ENCODE measurements at places on chromosomes 12 and 14.
A peak's percentile ranks its signal among the peaks of the same experiment; 100 is the strongest.

DNA sequence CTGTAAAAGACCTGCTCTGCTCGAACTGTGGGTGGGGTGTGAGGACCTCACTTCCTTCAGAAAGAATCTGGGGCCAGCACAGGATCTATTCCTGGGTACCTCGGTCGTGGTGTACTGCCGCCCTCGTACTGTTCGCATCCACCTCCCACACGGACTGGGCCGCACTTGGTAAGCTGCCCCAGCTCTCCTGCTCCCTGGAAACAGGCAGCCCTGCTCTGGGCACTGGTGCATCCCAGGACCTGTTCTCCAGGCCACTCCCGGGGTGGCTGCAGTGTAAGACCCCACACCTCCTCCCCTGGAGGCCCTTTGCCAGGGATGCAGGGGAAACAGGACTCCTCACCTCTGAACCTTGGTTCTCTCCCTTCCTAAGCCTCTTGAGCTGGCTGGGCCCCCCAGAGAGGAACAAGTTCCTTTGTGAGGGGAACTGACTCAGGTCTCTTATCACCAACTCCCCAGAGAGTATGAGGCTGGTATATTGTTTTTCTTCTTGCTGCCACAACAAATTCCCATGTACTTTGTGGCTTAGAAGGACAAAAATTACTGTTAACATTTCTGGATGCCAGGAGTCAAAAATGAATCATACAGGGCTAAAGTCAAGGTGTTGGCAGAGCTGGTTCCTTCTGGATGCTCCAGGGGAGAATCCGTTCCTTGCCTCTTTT, 276.5 kb downstream of the NUAK1 start:
- DNase-seq: no peak

GRCh38 chr12:21169878-21170472, 39.0 kb downstream of the SLCO1B1 start:
- DNase-seq: no peak

- DNase-seq: no peak
Measured at GRCh38 chr14:56216626-56217379, 98.6 kb downstream of the PELI2 start.

DNA sequence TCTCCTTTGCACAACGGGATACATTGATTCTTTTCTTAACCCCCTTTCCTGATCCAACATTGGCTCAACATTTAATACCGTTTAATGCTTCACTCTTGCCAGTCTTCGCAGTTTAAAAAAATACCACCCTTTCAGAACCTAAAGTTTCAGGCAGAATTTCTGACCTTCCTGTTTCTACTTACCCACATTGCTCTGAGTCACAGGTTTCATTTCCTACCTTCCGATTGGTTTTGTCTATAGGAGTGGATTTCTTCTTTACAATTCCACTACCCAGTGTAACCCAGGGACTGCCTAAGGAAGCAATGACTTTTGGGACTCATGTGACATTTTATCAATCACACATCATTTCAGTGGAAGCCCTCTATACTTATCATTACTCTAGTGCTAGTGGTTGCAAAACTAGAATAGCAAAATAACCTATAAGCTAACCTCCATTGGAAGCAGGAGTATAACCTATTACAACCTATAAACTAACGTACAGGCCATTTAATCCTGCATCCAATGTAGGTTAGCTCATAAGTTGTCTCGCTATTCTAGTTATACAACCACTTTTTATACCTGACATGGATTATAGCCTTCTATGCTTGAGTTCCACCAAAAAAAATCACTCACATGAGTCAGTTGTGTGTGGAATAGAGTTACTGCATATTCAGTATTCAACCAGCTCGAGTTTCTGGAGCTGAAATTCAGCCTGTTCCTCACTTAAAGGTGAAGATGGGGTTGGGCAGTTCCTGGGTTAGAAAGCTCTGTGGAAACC, 64.9 kb upstream of the KITLG start:
- DNase-seq: no peak

DNA sequence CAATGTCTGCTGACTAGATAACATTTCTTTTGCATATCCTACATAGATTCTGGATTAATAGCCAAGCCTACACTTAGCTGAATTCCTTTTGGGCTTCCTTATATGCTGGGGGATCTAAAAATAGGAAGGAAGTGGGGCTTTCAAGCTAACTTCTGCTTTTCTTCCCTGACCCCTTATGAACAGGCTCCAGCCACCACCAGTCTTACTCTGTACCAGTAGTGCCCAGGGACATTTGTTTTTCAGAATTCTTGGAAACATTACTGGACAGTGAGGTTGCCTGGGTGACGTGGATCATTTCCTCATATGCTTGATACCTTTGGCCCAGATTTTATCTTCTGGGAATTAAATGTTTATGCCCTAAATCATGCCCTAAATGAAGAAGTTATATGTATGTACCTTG, 55.9 kb upstream of the SRRM4 start:
- no peak for DNase-seq

DNA sequence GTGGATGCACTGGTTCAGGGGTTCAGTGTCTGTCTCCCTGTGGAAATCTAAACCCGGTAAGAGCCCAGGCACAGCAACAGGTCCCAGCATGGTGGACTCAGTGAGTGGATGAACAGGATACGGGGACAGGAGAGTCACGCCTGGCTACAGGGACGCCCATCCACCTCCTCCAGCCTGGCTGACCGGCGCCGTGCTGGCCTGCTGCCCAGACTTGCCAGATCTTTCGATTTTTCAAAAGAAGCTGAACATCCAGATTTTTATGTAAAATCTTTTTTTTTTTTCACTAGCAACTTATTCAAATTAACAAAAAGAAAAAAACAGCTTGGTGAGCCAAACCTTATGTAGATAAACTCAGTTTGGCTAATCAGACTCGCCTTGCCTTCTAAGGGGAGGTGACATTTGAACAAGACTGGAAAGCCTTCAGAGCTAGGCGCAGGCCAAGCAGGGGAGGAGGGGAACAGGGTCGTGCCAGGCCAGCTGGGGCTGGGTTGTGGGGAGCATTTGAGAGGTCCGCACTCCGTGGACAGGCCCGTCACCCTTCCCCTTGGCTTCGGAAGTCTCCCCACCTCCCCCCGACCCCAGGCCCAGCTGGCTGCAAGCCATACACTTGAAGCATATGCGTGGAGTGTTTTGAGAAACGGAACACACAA, 87.8 kb upstream of the NCOR2 start:
- no peak for DNase-seq

DNA sequence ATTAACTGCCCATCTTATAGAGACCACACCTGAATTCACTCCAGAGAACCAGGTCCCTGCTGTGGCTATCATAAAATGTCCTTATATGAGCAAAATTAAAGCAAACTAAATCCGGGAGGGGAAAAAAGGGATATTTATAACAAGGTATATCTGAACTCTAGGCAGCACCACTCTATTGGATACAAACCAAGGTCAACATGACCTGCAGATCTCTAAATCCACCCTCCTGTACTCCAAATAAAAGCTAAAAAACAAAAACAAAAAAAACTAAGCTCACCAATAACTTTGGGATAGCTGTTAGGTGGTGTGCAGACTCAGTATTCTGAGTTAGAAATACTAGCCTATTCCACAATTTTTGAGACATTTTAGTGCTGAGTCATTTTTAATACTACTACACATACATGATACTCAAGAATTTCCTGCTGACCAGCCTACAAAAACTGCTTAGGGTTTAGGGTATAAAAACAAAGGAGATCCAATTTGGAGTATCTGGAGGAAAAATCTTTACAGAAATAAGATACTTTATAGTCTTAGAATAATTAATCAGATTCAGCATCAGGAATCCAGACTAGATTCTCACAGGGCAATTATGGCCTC, 46.6 kb upstream of the LTBP2 start:
- no peak for DNase-seq

GRCh38 chr14:34120185-34120977, 169.5 kb upstream of the EGLN3 start:
- DNase-seq: no peak

GRCh38 chr12:57740656-57741412, 2.3 kb upstream of the AGAP2 start:
- peak; percentile 55 for DNase-seq

DNA sequence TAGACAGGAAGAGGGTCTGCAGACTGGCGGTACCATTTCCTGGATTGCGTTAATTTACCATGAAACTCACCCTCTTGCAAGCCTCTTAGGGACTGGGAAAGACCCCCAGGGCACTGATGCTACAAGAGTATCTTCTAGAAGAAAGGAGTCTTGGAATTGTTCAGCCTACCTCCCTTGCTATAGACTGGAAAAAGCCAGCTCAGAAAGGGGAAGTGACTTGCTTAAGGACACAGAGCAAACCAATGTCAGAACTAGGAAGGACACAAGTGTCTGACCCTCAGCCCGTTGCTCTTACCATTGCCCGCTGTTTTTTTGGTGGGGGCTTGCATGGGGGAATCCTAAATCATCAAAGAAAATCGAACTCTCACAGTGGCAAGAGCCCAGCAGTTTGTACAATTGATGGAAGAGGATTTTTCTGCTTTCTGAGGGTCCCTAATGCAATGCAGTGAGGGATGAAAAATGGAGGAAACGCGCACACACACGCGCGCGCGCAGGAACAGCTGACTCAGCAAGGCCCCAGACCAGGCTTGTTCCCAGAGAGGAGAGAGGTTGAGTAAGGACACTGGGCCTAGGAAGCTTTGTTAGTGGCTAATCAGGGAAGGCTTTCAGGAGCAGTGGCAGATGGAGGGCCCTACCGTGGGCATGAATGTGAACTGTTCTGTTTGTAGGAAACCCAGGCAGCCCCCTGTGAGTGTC, 50.9 kb downstream of the RIN3 start:
- DNase-seq: no peak

GRCh38 chr12:89472508-89472907, 52.1 kb downstream of the GALNT4 start:
- no peak for DNase-seq

GRCh38 chr14:90281261-90281660, 24.9 kb downstream of the PSMC1 start:
- DNase-seq: no peak

DNA sequence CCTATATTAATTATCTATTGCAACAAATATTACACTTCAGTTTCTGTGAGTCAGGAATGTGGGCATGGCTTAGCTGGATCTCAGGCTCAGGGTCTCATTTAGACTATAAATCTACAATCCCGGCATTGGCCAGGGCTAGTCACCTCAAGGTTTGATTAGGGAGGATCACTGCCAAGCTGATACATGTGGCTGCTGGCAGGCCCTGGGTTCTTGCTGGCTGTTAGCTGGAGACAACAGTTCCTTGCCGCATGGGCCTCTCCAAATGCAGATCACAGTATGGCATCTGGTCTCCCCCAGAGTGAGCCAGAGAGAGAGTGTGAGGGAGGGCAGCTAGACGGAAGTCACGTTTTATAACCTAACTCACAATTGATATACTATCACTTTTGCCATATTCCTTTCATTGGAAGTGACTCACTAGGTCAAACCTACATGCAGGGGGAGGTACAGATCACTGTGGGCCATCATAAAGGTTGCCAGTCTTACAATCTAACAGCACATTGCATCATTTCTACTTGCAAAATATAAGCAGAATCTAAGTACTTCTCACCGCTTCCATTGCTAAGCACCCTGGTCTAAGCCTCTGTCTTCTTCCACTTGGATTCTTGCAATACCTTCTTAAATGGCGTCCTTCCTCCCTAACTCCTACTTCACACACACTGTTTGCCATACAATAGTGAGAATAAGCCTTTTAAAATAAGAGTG, 174.0 kb upstream of the ARHGAP5 start:
- no peak for DNase-seq

- no peak for DNase-seq
Measured at GRCh38 chr12:3152011-3152511, 74.9 kb downstream of the TSPAN9 start.

- peak; percentile 25 for DNase-seq
Measured at GRCh38 chr14:96424109-96424989, 32.4 kb downstream of the AK7 start.

DNA sequence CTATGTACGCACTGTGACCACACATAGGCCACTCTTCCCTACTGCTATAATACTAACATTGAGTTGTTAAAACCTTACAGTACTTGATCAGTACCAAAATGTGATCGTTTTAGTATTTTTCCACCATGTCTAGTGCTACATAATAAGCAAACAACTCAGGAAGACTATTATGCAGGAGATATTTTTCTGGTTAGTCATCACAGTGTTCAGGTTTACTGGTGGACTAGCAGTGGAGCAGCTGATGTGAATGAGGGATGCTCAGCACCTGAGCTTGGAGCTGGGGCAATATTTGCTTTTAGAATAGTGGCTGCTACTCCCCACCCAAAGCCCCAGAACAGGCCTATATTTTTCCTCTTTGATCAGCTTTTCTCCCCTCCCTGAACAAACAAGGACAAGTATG, 513.1 kb downstream of the KCNH5 start:
- DNase-seq: no peak

DNA sequence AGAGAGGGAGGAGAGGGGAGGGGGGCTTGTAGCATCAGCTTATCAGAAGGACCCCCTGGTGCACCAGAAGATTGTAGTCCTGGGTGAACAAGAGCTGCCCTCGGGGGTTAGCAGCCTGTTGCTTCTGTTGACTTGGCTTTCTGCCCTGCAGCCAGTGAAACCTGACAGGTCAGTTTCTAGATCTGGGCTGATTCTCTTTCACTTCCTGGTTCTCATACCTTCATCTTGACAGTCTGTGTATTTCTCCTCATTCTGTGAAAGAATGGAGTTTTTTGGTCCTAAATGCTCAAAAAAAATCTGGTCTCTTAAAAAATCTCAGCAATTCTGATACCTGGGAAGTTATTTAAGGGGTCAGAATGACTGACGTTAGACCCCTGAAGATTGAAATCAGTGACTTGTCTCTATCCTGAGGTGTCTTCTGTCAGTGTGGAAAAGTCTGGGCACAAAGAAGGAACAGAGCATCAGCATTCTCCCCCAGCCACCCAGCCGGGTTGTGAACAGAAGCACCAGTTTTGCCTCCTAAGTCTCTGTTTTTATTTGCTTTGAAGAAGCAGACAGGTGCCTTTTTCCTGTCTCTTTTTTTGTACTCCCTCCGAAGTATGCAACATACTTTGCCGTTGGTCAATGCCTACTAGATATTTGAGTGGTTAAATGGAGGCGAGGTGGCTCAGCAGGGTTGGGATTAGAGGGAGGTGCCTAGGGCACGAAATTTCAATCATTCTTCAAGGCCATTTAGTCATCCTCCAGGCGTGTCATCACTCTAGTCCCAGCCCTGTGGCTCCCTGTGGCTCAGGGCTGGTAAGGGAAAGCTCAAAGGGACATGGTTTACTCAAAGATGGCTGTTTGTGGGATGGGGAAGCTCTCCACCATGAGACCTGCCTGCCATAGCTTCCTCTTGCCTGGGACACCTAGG, 24.0 kb downstream of the TTC9 start:
- DNase-seq: no peak

- peak; percentile 15 for DNase-seq
Measured at GRCh38 chr12:53677016-53677799, 1.3 kb upstream of the ATP5MC2 start.
